ENCODE measurements at places on chromosomes 7 and 10.

DNA sequence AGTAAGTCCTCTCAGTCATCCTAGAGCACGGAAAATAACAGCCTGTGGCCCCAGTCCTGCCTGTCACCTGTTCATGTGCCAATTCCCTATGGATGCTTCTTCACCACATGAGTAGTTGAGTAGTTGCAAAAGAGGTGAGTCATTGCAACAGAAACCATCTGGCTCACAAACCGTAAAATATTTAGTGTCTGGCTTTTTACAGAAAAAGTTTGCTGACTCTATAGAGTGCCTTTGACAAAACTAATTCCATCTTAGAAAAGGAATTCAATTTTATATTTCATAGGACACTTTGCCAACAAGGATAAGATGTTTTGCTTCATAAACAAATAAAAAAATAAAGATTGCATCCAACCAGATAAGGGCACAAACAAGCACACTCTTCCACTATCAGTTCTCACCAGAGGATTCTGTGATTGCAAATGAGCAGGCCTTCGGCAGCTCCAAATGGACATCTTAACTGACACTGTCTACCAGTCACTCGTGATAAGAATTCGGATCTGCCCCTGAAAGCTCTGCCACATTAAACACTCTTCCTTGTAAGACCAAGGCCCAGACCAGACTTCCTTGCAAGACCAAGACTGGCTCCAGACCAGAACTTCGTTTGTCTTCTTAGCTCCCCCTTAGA, 242.7 kb upstream of the SEMA3C start:
- no peak for DNase-seq

DNA sequence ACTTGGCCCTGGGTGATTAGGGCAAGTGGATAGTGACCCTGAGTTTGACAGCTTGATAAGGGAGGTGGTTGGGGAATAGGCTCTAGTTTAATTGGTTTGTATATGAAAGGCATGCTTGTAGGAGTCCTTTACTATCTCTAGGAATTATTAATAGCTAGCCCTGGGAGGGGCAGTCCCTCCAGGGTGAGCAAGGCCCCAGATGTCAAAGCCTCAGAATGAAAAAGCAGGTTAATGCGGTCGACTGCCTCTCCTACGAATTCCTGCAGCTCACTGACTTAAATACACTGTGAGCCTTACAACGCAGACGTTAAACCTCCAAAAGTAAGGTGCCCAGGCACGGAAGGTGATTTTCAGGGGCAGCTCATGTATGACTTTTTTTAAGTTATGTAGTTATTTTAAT, 5.2 kb upstream of the BTBD16 start:
- no peak for DNase-seq

GRCh38 chr7:29086545-29086944, 59.8 kb downstream of the CPVL start:
- no peak for DNase-seq

DNA sequence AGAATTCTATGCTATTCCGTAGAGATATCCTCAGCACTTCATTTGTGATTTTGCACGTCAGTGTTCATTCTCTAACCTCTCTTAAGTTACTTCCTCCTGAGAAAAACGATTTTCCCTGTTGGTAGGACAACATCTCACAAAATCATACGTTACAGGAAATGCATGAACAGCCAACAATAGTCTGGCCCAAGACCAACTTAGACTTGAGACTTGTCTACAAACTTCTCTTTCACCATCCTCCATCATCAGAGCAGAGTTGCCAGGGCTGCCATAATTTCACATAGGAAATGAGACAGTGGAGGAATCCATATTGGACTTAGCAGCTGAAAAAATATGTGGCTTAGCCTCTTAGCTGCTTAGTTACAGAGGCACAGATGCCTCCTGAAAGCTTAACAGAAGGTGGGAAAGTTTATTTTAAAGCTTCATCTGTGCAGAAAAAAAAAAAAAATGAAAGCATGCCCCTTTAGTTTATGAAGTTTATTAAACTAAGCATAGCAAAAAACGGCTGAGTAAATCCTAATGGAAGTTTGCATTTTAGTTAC, 222.5 kb upstream of the CACNA2D1 start:
- DNase-seq: no peak

GRCh38 chr10:80708185-80708584, 170.5 kb downstream of the SH2D4B start:
- DNase-seq: no peak

- DNase-seq: no peak
These were observed 12.8 kb downstream of the SNX8 start for GRCh38 chr7:2301511-2301863.

- no peak for DNase-seq
These were observed 26.2 kb downstream of the PTPN12 start for GRCh38 chr7:77563275-77563674.

- DNase-seq: no peak
These were observed 24.0 kb downstream of the STK32C start for GRCh38 chr10:132283604-132284382.

DNA sequence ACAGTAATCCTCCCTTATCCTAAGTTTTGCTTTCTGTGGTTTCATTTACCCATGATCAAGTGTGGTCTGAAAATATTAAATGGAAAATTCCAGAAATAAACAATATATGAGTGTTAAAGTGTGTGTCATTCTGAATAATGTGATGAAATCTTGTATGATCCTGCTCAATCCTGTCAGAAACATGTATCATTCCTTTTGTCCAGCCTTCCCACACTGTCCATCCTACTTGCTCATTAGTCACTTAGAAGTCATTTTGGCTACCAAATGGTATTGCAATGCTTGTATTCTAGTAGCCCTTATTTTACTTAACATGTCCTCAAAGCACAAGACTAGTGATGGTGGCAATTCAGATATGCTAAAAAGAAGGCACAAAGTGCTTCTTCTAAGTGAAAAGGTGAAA, 1211.2 kb upstream of the SORCS1 start:
- DNase-seq: no peak

DNA sequence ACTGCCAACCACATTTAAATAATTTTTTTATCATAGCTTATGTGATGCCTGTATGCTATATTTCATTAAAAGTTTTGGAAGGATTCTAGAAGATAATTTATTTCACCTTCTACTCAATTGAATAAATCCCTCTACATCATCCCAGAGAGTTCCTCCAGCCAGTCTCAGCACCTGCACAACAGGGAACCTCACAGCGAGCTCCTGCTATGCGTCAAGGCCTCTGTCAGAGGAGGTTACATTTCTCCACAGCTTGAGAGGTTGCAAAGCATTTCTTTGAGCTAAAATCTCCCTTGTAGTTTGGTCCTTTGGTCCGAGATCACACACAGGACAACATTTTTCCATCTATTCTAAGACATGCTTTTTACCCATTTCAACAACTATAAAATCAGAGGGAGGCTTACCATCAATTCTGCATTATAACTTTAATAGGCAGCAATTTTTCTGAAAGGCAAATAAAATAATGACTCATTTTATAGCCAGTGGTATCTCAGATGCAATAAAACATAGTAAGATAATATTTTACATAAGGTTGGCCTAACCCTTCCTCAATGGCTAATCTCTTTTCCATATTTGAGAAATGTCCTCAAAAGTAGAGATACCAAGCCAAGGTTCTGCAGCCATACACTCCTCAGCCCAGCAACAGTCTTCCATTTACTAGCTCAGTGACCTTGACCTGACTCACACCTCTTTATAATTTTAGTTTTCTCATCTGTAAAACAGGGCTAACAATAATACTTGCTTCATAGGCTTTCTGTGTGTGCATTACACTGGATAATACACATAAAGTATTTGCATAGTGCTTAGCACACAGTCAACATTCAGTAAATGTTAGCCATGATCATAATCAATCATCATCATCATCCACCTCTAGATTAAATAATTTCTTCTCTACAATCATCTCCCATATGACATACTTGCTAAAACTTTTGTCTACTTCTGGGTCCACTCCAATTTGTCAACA, 68.8 kb downstream of the DOCK4 start:
- DNase-seq: no peak

DNA sequence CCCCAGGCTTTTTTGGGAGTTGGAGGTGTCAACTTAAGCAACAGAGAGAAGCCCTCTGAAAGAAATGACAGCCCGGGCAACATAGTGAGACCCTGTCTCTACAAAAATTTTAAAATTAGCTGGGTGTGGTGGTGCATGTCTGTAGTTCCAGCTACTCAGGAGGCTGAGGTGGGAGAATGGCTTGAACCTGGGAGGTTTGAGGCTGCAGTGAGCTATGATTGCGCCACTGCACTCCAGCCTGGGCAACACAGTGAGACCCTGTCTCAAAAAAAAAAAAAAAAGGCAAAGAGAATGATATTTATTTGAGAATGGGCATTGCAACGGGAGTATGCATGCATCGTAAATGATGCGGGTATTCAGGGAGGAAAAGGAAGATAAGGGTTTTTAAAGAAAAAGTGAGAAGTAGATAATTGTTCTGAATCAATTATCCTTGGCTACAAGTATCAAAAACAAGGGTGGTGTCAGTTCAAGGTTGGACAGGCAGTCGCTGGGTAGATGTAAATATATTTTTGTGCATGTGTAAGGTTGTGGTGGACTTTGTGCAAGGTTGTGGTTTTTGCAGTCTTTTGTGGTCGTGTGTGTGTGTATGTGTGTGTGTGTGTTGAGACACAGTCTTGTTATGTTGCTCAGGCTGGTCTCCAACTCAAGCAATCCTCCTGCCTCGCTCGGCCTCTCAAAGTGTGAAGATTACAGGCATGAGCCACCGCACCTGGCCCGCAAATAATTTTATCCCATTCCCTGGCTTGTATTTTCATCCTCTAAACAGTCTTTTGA, 65.6 kb downstream of the COL26A1 start:
- no peak for DNase-seq

DNA sequence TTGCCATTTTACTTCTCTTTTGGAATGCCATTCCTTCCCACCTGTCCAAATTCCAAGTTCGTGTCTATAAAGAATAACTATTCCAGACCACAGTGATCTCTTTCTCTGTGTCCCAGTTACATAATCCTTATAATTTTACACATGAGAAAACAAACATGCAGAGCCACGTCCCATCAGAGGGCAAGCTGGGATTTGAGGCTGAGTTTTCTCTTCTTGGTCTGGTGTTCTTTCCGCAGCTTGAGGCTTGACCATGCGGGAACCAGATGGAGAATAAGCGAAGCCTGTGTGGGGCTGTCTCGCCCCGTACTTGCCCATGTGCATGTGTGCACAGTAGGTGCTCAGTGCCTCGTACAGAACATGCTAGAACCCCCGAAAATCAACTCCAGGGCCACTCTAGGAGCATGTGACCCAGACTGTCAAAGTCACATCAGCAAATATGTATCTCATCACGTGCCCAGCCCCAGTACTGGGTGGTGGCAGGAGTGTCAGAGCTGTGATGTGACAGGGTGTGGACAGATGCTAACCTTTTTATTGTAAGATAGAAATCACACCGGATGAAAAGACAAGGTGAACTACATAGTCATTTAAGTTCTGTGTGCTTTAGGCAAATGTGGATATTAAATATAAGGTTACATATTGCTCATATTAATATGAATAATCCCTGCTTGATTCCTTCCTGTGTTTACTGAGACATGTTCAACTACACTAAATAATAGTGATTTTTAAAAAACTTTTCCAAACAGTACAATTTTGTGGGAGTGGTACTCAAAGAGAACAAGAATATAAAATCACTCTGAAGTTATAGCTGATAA, 3.2 kb downstream of the INSIG1 start:
- DNase-seq: no peak

GRCh38 chr10:124734311-124735166, 9.6 kb downstream of the FAM53B start:
- no peak for DNase-seq

DNA sequence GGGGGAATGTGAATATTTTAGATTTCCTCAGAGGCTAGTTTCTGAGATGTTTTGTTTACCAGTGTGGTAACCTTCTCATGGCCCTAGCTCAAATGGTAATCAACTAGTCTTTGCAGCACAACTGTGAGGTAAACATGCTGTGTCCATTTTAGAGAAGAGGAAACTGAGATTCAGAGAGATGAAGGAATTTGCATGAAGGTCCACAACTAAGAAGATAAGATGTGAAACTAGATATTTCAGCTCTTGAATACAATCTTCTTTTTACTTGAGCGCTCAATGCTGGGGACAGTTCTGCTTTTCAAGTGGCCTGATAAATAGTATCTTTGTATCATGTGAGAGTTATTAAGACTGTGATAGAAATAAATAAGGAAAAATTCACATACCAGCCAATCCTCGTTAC, 245.4 kb downstream of the AUTS2 start:
- no peak for DNase-seq

GRCh38 chr7:76189276-76189675, 12.4 kb upstream of the SRRM3 start:
- DNase-seq: no peak

- no peak for DNase-seq
These were observed 8.2 kb upstream of the SGPL1 start for GRCh38 chr10:70807556-70807955.

- no peak for DNase-seq
These were observed 14.4 kb downstream of the HERPUD2 start for GRCh38 chr7:35680403-35681013.

- no peak for DNase-seq
These were observed 561.7 kb downstream of the GATA3 start for GRCh38 chr10:8616166-8616565.

DNA sequence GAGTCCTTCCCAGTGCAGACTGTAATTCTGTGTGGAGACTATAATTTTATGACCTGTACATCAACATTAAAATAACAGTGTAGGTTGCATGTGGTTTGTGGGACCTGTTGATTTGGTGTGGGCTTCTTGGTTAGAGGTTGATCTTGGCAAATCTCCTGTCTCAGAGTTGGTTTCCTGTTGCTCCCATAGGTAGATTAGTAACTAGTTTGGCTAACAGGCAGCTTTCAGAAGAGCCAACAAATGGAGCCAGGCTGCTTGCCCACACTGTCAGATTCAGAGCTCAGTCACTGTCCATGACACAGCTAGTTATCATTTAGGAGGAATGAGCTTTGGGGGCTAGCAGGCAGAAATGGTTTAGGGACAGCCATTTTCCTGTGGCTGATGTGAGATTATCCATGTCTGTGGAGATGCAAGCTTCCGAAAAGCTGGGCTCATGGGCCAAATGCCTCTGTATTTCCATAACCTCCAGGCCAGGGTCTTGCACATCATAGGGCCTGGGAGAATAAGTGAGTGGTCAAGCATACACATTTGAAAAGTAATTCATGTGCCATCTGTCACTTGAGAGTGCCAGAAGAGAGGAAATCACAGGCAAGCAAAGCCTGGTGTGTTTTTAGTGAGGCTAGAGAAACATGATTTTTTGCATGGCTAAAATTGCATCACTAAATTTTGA, 33.4 kb downstream of the CCM2 start:
- DNase-seq: no peak

- no peak for DNase-seq
These were observed 410.3 kb upstream of the ZWINT start for GRCh38 chr10:56771343-56771742.

GRCh38 chr10:107427016-107427415, 262.5 kb upstream of the SORCS1 start:
- DNase-seq: no peak

GRCh38 chr7:151628846-151629604, 109.3 kb upstream of the RHEB start:
- DNase-seq: no peak

- DNase-seq: no peak
These were observed 175.6 kb upstream of the THSD7A start for GRCh38 chr7:12007576-12007975.
